Iris pigment epithelial cell (primary cell): ENCODE measurements at places on chromosomes 4 and X.

DNA sequence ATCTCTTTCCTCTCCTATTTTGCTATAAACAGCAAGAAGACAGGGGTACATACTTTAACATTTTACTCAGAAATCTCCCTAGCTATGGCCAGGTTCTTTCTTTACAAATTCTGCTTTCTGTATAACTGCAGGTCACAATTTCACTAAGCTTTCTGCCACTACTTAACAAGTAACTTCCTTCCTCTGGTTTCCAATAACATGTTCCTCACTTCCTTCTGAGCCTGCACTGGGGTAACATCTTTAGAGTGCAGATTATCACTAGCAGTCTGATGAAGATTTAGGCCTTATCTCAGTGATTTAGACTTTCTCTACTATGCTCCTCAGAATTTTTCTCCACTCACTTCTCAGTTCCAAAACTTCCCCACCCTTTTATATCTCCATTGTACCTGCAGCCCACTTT is 1930.5 kb upstream of the AGA start:
- DNase-seq, result no peak

DNA sequence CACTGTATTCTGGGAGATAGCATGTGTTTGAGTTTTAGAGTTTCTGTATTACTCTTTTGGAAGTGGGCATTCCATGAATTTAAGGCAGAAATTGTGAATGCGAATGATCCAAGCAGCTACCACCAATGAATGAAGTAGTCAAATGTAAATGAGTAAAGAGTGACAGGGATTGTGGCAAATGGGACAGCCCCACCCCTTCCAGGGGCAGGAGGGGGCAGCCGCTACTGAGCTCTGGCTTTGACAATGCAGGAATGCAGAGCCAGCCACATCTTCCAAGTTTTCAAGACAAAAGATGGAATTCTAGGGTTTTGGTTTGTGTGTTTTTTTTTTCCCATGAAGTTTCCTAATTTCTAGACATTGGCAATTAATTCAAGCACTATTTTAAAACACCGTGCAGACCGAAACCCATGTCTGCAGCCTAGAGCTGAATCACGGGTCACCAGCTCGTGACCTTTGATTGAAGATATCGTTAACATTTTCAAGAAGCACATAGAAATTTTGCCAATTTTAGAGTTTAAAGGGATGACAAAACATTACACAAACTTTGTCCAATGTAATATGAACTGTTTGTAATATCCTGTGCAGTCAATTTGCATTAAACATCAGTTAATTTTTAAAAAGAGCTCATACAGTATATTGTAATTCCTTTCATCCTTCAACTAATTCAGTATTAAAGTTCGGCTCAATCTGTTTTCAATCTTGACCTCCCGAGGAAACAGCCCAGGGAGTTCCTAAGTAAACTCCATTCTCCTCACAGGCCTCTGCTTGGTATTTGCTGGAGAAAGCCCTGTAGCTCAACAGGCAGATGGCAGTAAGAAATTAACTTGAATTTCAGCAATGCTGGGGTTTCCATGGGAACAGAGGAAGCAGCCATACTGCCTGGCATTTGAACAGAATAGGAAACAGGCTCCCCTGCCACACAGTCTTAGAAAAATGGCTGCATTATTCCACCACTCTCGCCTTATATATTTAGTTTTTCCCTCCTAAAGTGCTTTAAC is 83.4 kb downstream of the UCHL1 start:
- DNase-seq, result peak; percentile 77

GRCh38 chr4:55931043-55931442 is 17.7 kb upstream of the CEP135 start:
- DNase-seq, result no peak

GRCh38 chr4:147943159-147943638 is 211.3 kb downstream of the ARHGAP10 start:
- no peak for DNase-seq

GRCh38 chr4:100422894-100423293 is 94.9 kb downstream of the EMCN start:
- DNase-seq, result no peak

- peak; percentile 29 for DNase-seq
Measured at GRCh38 chrX:53086464-53086863, 4.3 kb downstream of the TSPYL2 start.

- no peak for DNase-seq
Measured at GRCh38 chr4:5451243-5451642, 257.1 kb downstream of the EVC2 start.
